OCI-M1 (cell line): ENCODE measurements at places on chromosomes 7 and 10.
A peak's percentile ranks its signal among the peaks of the same experiment; 100 is the strongest.

DNA sequence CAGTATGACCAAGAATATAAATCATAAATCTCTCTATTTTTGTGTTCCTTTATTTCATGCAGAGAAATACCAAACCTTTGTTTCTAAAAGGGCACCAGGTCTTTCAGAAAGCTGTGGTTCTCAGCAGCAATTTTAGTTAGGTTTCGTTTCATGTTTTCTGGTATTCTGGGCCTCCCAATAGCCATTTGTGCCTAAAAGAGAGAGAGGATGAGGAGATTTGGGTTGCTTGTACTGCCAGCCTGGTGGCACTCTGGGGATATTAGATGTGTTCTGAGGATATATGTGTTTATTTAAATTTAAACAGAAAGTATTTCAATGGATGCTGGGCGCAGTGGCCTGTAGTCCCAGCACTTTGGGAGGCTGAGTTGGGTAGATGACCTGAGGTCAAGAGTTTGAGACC lies 471.7 kb downstream of the AUTS2 start:
- DNase-seq: no peak

DNA sequence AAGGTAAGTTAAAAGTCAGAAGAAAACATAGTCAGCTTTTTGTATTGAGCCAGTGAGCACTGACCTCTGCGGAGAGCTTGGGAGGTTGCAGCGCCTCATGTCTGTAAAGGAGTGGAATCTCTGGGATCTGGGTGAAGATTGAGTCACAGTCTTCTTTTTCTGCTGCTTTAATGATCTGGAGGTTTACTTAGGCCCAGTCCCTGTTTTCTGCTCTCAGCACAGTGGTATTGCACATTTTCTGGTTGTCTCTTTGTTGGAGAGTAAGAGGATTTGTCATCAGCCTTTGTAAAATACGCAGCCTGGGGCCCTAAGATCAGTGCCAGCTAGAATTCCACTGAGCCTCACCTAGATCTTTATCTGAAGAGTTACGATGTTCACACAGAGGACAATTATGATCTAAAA lies 58.3 kb upstream of the GJD4 start:
- DNase-seq: no peak

DNA sequence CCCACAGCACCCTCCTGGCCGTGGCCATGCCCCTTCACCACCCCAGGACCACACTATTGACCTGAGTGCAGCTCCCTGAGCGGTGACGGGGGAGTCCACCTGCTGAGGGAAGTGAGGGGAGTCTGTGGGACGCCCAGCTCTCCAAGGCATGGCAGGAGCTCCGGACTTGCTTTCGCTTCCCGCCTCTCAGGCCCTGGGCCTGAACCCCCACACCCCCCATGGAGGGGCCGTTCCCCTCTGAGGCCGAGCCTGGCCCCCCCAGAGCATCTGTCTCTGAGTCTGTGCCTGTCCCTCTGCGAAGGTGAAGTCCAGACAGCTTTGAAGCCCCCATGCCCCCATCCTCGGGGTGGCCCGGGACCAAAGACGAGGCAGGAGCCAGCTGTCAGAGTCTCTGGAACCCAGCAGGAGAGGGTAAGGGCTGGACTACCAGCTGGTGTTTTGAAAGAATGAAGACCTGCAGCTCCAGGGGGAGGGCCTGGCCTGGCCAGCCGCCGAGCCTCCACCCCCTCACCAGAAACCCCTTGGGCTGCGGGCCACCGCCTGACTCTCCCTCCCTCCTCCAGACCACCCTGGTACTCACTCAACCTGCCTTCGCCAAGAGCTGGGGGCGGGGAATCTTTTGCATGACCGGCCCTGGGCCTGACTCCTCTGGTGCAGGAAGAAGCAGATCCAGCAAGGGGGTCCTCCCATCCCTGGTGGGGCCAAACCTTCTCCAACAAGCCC lies 114.0 kb downstream of the PDGFA start:
- DNase-seq: no peak

DNA sequence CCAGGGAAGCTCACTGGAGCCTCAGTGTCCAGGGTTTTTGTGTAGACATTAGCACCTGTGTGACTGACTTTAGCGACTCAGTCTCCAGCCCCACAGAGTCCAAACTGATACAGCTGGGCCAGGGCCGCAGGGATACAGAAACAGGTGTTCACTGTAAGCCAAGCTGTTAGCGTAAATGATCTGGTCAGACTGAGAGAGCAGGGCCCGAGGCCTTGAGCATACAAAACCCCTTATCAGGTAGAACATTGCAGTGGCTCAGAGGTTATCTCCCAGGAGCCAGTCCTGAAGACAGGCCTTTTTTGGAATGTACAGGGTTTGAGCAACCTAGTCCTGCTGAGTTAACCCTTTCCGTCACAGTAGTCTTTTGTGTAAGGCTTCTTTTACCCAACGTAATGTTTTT lies 25.0 kb downstream of the LHPP start:
- peak; percentile 66 for DNase-seq

GRCh38 chr10:30158325-30158960 lies 99.1 kb upstream of the JCAD start:
- DNase-seq: peak; percentile 27

- no peak for DNase-seq
Observed at GRCh38 chr10:122348935-122349361, 25.6 kb upstream of the PLEKHA1 start.

DNA sequence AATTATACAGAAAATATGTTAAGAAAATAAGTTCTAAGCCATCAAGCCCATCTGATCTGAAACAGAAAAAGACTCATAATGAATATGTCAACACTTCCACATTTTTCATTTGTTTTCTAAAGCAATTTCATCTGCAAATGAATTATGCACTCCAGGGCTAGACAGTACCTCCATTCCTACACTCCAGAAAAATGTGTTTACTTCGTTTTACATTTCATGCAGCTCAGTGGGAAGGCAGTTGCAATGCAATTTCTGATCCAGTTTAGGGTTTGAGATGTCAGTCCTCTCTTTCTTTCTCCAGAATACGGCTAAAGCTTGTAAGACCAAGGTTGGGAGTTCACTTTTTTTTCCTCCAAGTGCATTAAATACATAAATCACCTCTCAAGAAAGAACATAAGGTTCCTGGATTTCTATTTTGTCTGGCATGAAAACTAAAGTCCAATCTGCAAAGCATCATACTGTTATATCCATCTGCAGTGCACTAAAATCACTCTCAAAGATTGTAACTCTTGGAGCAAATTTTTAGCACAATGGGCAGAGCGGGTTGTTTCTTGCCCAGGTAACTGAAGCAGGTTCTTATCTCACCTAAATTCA lies 348.8 kb upstream of the C7orf33 start:
- no peak for DNase-seq

DNA sequence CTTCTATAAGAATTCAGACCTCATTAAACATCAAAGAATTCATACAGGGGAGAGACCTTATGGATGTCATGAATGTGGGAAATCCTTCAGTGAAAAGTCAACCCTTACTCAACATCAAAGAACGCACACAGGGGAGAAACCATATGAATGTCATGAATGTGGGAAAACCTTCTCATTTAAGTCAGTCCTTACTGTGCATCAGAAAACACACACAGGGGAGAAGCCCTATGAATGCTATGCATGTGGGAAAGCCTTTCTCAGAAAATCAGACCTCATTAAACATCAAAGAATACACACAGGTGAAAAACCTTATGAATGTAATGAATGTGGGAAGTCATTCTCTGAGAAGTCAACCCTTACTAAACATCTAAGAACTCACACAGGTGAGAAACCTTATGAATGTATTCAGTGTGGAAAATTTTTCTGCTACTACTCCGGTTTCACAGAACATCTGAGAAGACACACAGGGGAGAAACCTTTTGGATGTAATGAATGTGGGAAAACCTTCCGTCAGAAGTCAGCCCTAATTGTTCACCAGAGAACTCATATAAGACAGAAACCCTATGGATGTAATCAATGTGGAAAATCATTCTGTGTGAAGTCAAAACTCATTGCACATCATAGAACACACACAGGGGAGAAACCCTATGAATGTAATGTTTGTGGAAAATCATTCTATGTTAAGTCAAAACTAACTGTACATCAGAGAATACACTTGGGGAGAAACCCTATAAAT lies 24.1 kb downstream of the ZNF37A start:
- peak; percentile 28 for DNase-seq

GRCh38 chr10:78742730-78743615 lies 325.8 kb upstream of the ZMIZ1 start:
- DNase-seq: no peak

DNA sequence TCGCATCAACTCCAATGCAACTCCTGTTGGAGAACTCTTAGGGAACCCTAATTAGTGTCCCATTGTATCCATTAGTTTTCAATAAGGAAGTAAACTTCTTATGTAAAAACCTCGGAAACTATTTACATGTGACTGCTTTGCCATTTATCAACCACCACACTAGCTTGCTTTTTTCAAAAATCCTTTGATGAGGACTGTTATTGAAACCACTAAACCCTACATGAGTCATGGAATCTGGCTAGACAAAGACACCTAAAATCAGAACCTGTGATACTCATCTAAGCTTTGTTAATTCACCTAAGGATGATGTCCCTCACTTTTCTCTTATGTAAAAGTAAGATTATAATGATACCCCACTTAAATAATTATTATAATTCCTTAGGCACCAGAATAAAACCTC lies 414.1 kb upstream of the ETV1 start:
- DNase-seq: no peak

DNA sequence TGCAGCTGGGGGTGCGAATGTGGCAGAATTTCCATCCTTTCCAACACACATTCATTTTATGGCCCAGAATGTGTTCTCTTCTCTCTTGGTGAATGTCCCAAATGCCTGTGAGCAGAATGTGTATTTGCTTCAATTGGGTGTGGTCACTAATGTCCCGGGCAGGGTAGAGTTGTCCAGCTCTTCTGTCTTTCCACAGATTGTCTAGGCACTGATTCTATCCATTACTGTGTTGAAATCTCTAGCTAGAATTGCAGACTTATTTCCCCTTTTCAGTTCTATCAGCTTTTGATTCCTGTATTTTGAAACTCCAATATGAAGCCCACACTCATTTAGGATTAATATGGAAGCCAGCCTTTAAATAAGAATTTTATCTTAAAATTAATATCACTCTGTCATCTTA lies 14.0 kb upstream of the AKR1E2 start:
- DNase-seq: peak; percentile 36

GRCh38 chr7:131829947-131830558 lies 273.6 kb upstream of the PODXL start:
- DNase-seq: no peak

DNA sequence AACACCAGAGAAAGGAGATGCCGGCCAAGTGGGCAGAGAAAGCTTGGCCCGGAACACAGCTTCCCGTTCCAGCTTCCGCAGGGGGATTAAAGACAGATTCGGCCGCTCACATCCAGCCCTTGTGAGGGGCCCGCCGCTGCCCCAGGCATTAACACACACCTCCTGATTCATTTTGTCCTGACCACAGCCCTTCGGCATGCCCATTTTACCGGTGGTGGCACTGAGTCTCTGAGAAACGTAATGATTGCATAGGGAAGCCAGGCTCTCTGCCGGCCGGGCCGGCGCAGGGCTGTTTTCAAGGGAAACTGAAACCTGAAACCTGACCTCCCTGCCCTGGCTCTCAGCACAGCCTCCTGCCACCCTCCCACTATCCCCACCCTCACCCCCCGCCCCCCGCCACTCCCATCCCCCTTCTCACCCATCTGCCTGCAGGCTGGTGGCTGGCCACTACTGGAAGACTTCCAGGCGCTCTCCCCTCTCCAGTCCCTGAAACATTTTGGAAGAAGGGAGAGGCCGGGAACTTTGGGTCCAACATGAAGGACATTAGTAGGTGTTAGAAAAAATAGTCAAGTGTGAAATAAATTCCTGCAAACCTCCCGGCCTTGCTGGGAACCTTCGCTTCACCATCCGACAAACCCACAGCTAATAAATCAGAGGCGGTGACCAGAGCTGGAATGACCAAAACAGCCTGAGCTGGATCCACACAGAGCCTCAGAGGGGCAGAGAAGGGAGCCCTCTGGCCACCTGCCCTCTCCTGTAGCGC lies 83.5 kb upstream of the CUX1 start:
- DNase-seq: peak; percentile 66

GRCh38 chr10:95335933-95336699 lies 45.3 kb upstream of the PDLIM1 start:
- no peak for DNase-seq

DNA sequence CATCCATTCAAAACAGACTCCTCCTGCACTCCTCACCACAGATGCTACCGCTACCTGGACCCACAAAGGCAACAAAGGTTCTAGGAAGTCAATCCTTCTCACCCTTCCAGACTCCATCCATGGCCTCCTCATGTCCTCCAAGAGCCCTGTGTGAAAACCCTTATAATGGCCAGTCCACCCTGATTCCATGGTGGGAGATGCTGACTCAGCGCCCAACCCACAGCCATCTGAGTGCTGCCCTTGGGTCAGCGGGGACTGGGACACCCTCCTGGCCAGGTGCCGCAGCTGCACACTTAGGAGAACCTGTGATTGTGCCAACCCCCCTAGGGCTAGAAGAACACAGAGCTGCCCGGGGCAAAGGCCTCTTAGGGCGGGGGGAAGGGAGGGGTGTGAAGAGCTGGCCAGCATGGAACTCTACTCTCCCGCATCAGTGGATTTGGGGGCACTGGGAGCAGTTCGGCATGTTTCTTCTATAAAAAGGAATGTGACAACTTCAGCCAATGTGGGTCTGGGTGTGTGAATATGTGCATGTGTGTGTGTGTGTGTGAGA lies 25.4 kb downstream of the TMEM273 start:
- no peak for DNase-seq

GRCh38 chr10:64636461-64636860 lies 1115.3 kb downstream of the REEP3 start:
- no peak for DNase-seq

DNA sequence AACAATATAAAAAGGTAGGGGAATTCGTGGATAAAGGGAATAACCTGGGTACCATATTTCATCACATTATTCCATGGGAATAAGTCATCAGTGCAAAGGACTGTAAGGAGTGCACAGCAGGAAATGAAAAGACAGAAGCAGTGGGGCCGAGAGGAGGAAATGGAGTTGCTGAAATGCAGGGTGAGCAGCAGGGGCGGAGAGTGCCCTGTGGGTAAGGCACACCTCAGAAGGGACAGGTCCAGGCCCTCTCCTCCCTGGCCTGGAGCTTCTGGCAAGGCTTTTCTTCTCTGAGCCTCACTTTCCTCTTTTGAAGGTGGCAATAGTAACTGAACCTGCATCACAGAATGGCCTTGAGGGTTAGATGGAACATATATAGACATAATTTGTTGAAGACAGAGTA lies 26.2 kb downstream of the IKZF1 start:
- no peak for DNase-seq

GRCh38 chr10:104330168-104331110 lies 7.8 kb downstream of the ITPRIP start:
- no peak for DNase-seq

- DNase-seq: no peak
Observed at GRCh38 chr10:43136995-43137716, 1.1 kb upstream of the CSGALNACT2 start.

- DNase-seq: no peak
Observed at GRCh38 chr10:19874791-19875190, 58.6 kb downstream of the PLXDC2 start.

- peak; percentile 61 for DNase-seq
Observed at GRCh38 chr7:142626420-142627035, 122.7 kb upstream of the PRSS1 start.

GRCh38 chr10:36003031-36003600 lies 361.0 kb upstream of the FZD8 start:
- no peak for DNase-seq
